ENCODE measurements at places on chromosomes 6 and 20.

DNA sequence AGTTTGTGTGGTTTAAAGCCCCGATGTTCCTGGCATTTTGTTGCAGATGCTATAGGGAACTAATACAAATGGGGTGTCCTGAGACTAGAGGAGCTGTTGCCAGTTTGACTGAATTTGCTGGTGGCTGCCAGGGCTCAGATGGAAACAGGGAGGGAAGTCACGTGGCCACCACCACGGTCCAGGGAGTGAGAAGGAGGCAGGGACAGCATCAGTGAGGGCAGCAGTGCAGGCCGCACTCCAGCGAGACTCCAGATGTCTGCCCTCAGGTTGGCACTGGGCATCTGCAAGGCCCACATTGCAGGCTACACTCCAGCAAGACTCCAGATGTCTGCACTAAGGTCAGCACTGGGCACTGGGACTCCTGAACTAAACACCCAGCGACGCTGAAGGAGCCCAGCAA lies 86.2 kb downstream of the RAMACL start:
- no peak for DNase-seq

DNA sequence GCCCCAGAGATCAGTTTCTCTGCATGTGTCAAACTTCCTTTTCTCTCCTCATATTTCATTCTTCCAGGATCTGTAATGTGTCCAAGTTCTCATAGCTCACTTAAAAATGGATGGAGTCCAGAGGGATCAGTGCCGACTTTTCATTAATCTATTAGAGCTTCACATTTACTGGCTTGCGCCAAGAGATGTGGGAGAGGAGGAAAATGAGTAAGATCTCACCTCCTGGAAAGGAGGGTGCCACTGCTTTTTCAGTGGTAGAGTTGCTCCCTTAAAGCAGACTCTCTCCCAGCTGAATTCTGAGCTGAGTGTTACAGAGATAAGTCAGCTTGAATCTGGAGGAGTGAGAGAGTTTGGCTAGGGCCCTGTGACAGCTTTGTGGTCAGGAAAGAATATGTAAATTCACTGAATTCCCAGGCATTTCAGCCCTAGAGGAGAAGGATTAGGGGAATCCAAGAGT lies 175.9 kb downstream of the SOX4 start:
- DNase-seq = peak; percentile 67

- no peak for DNase-seq
Observed at GRCh38 chr6:90154755-90155470, 141.7 kb downstream of the BACH2 start.

DNA sequence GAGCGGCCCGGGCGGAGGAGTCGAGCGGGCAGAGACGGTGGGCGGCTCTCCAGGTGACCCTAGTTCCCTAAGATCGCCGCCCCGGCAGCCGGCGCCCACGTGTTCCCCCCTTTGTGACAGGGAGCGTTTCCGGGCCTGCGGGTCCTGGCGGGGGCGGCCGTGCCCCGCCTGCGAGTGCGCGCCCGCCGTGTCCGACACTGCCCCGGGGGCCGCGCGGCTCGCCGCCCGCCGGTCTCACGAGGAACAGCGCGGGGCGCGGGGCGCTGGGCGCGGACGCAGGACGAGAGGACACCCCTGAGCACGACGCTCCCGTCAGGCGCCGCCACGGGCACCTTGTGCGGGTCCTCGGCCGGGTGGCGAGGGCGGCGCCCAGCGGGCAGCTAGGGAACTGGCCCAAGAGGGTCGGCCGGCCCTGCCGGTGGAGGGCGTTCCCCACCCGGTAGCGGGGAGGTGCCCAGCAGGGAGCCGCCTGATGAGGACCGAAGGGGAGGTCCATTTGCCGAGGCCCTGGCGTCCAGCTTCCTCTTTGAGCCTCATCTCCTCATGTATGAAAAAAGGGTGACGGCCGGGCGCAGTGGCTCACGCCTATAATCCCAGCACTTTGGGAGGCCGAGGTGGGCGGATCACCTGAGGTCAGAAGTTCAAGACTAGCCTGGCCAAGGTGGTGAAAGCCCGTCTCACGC lies at the start of gene VARS1:
VARS1 (minus strand) TSS at position 137 of the 683 bp plus-strand sequence. CDS start 535 bp downstream, outside the sequence.
- peak; percentile 81 for DNase-seq

DNA sequence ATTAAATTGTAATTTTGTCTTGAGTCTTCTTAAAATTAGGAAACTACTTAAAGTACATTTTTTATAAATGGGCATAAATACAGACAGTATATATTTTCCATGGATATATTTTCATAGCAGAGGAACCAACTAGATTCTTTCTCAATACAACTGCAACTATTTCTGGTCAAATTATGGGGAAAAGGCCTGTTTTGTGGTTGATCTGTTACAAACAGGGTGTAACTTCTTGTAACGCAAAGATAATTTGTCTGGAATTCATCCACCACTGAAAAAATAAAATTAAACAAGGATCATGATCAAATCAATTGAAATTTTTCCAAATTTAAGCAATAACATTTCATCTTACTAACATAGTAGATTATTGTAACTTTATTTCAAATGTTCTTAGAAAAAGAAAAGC lies 67.2 kb upstream of the RNF146 start:
- DNase-seq = no peak

DNA sequence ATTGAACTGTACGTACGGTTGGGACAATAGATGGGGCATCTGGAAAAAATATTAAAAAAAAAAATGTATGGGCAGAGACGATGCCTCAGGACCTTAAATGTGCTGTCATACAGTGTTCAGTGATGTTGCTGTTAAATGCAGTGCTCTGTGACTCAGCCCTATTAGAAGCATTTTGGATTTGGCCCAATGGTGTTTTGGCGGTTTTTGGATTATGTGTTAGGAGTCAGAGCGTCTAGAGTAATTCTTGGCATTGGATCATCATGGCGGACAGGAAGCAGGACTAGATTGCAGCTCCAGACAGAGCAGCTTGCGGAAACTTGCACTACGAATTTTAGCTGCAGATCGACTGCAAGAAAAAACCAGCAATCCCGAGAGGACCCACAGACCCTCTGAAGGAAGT lies 280.0 kb downstream of the SOX4 start:
- DNase-seq = no peak

DNA sequence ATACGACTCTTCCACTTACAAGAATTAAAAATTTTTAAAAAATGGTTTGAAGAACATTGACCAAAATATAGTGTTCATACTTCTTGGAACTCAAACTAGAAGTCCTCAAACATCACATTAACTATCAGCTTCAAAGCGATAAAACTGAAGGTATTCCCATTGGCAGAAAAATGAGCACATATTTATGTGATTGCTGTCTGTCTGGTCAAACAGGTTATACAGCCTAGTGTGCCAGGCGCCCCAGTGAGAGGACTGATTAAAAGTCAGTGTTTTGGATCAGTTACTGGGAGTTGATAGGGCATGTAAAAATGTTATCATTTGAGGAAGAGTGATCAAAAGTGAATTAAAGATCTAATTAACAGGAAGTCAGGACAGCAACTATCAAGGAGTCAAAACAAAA lies 738.8 kb downstream of the HDGFL1 start:
- DNase-seq = no peak

DNA sequence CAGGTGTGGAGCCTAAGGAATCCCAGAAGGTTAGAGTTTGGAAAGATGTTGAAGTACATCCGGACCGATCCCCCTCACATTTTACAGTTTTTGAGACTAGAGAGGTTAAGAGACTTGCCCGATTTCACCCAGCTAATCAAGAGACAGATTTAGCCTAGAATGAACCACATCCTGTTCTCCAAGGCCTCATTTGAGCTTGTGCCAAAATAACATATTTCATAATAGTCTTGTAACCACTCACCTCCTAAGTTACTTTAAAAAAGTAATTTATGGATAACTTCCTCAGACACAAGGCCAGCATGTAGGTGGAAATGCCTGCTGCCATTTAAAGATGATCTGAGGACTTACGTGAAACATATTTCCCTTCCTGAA lies 39.8 kb upstream of the ARHGAP18 start:
- DNase-seq = no peak

GRCh38 chr20:4084096-4084495 lies 68.7 kb upstream of the RNF24 start:
- DNase-seq = no peak

DNA sequence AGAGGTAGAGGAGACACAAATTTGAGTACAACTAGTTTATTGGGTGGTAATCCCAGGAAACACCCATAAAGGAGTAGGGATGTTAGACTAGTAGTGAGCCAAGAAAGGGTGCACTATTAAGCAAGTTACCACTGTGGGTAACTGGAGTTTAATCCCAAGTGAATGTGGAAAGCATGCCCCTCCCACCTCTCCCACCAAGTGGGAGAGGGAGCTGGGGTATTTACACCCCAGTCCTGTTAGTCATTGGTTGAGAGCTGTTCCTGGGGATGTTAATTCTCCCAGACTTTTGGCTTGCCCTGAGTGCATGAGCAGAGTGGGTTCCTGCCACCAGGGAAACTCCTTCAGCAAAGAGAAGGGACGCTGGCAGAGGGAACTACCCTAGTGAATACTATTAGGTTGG lies 49.2 kb upstream of the ZFP64 start:
- DNase-seq = no peak

DNA sequence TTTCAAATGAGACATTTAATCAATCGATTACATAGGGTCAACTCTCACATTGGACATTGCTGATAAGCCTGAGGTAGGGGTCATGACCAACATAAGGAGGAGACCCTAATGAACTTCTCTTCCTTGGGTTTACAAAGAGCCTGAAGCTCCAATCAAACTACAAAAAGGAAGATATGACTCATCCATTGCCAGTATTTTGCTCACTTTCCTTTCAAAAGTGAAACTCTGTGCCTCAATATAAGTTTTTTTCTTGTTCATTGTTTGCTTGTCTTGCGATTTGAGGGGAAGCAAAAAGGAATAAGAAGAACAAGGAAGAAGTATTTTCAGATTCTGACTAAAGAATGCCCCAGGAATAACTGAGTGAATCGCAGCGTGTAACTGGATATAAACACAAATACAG lies 38.8 kb upstream of the KHDRBS2 start:
- DNase-seq = no peak

DNA sequence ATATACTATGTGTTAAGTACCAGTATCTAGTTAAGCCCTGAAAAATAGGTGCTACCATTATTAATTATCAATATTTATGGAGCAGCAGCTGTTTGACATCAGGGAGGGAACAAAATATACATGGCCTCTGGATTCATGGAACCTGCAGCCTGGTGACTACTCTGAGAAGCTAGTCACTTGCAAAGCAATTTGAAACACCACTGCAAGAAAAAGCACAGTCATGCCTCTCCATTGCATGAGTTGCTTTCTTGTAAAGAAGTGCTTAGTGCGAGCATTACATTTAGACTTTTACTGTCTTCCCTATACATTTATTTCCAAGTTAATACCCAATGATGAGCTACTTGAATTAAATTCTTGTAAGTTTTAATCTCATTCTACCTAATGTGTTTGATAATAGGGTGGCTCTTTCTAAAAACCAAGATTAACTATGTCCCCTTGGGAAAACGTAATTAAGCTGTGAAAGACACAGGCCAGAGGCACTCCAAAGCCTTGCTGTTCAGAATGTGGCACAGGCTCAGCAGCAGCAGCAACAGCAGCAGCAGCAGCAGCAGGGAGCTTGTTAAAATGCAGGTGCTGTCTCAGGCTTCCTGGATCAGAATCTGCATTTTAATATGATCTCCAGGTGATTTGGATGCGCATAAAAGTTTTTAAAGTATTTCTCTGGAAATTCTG lies 83.6 kb downstream of the PFDN4 start:
- DNase-seq = no peak

DNA sequence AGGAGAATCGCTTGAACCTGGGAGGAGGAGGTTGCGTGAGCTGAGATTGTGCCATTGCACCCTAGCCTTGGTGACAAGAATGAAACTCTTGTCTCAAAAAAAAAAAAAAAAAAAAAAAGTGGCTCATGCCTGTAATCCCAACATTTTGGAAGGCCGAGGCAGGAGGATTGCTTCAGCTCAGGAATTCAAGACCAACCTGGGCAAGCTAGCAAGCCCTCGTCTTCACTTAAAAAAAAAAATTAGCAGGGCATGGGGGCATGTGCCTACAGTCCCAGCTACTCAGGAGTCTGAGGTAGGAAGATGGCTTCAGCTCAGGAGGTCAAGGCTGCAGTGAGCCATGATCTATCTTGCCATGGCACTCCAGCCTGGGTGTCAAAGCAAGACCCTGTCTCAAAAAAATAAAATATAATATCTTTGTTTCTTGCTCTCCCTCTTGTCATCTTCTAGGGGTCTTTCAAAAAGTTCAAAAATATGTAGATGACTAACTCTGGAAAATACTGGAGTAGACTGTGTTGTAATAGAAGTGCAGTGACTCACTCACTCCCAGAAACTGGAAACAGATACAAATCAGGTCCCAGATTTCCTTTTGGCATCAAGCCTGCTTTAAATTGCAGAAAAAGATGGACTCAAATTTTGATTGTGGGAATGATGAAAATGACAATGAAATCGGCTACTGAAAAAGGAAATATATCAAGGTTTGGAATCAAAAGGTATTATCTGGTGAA lies 2.8 kb upstream of the GINM1 start:
- DNase-seq = peak; percentile 52

DNA sequence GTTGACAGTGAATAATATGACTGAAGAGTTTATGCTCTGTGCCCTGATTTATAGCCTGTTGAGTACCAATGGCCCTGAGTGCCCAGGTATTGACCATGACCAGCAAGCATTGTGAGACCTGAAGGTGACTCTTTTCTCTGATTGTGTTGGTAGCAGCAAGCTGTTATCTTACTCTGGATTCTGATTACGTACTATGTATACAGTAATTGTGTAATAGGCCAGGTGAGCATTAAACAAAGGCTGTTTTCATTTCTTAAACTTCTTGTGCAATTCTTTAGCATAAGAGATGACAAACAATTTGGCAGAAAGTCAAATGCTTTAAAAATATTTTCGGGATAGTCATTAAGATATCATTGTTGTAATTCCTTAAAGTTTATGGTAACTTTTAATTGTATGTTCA lies 111.7 kb upstream of the PTPRK start:
- no peak for DNase-seq

- no peak for DNase-seq
Observed at GRCh38 chr20:37611346-37611745, 82.5 kb upstream of the CTNNBL1 start.

- no peak for DNase-seq
Observed at GRCh38 chr6:106243261-106243660, 82.3 kb downstream of the ATG5 start.

DNA sequence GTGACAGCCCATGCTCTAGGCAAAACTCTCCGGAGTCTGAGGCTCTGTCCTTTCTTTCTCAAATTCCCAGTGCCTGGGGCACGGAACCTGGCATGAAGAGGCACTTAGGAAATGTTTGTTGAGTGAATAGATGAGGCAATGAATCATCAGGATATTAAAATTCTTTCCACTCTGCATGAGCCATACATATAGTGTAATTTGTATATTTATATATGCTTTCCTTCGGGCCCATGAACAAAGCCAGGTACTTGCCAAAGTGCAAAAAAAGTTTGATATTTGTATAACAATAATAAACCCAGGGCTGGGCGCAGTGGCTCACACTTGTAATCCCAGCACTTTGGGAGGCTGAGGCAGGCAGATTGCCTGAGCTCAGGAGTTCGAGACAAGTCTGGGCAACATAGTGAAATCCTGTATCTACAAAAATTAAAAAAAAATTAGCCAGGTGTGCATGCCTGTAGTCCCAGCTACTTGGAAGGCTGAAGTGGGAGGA lies 212.3 kb upstream of the ZNF217 start:
- DNase-seq = peak; percentile 86

DNA sequence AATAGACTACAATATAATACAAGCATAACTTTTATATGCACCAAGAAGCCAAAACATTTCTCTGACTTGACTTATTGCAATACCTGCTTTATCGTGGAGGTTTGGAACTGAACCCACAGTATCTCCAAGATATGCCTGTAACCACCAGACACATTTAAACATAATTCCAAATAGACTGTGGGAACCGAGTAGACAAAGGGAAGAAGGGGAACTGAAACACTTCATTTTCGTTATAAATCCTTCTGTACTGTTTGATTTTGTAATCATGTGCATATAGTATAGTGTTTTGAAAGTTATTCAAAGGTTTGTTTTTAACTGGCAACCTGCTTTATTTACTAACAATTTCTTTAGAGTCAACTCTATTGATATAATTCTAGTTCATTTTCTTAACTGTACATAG lies 154.9 kb upstream of the BEND6 start:
- no peak for DNase-seq

Measured in amniotic stem cell (primary cell).